ENCODE measurements at places on chromosomes 1 and 21. TPM values are rescaled to one million over a fixed set of nuclear protein-coding genes. Genes with fewer than 3 reads are reported as not detected.

FCN3 gene
- total RNA-seq, result not detected

CFAP45 gene
- total RNA-seq, result 3.0 TPM

GCSAML gene
- total RNA-seq, result 0.57 TPM

OR2T2 gene
- not detected for total RNA-seq

OR2M3 gene
- not detected for total RNA-seq

PLPP3 gene
- total RNA-seq, result 0.12 TPM

PLCH2 gene
- total RNA-seq, result 6.9 TPM

GPA33 gene
- not detected for total RNA-seq

TMEM52 gene
- 0.43 TPM for total RNA-seq

PLD5 gene
- total RNA-seq, result not detected

ALPL gene
- total RNA-seq, result not detected

RCOR3 gene
- 63.0 TPM for total RNA-seq

SEC16B gene
- not detected for total RNA-seq

- H3K36me3 ChIP-seq, result no peaks in the 10 kb centered on the region
- peaks cover 22% of the 10 kb centered on the region for H3K27me3 ChIP-seq
- no peaks in the 10 kb centered on the region for H3K4me1 ChIP-seq
These were observed 179.1 kb upstream of the BEND5 start for GRCh38 chr1:48955774-48956173.

DNA sequence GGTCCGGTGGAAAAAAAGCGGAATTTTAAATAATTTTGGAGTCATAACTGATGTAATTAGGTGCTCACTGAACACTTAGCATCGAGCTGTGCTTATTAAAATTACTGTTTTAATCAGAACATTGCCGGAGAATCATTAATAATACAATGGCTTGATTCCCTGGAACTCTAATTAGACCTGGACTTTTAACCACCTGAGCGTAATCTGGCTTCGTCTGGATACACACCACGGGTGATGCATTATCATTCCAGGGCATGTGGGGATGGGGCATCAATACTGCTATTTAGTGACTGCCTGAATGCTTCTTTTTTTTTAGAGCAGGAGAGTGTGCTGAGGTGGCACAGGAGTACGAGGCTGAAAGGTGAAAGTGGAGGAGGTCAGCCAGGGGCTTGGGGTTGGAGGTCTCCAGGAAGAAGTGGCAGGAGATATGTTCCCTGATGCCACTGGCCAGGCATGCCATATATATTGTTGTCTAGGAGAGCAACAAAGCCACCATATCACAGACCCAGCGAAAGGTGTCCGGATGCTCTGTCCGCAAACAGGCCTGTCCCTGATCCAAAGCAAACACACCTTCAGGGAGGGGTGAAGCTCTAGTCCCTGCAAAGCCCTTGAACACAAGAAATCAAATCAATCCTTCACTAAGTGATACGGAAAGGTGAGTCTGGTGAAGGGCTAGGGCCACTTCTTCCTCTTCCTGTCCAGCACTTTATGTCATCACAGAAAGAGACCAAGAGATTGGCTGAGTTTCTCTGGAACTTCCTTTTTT lies 125.2 kb downstream of the PLXNA2 start:
- H3K27me3 ChIP-seq, result peaks cover 19% of the 10 kb centered on the region
- no peak overlapping the region for H3K27ac ChIP-seq
- no peaks in the 10 kb centered on the region for H3K36me3 ChIP-seq

DNA sequence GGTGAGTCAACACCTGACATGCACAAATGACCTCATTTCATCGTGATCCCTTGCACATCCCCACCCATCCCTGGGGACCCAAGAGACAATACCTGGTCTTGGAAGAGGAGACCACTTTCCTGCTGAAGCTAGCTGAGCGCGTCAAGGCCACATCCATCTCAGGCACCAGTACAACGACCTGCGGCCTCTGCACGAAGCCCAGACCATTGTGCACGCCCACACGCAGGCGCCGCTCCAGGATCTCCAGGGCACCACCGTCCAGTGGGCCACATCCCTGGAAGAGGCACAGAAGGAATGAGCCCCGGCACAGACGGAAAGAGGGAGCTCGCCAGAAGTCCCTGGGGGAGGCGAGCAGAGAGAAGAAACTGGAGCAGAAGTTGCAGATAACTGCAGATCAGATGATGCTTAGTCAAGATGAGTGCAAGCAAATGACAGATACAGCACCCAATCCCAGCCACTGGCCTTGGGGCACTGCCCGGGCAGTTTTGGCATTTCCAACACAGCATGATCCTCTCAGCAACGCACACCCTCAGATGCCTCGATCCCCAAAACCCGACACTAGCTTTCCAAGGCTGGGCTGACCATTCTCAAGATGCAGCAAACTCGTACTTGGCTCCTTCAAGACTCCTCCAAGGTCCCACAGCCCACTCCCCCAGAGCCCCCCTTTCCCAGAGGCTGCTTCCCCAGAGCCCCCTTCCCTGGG lies 44.1 kb downstream of the NPHP4 start:
- no peak overlapping the region for H3K27ac ChIP-seq
- peaks cover 5% of the 10 kb centered on the region for H3K36me3 ChIP-seq
- H3K27me3 ChIP-seq, result no peaks in the 10 kb centered on the region
- H3K4me3 ChIP-seq, result no peak overlapping the region
- DNase-seq, result no peak

DNA sequence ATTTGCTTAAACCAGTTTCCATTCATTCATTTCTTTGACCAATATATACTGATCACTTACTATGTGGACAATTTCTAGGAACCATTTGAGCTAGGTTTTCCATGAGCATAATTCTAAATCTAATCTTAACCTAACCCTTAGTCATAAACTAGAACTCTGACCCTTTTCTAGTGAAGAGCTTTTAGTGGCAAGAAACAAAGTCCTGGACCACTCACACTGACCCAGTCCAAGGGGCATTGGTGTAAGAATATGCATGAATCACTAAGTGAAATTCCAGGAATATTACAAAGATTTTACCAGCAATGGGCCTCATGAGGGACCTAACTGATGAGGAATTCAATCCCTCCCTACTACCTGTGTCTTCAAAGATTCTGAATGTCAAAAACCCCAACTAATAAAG lies 40.6 kb upstream of the SLC2A1 start:
- no peak for DNase-seq
- H3K36me3 ChIP-seq, result no peaks in the 10 kb centered on the region
- no peak overlapping the region for H3K4me3 ChIP-seq
- no peak overlapping the region for H3K27ac ChIP-seq
- H3K27me3 ChIP-seq, result no peaks in the 10 kb centered on the region

DNA sequence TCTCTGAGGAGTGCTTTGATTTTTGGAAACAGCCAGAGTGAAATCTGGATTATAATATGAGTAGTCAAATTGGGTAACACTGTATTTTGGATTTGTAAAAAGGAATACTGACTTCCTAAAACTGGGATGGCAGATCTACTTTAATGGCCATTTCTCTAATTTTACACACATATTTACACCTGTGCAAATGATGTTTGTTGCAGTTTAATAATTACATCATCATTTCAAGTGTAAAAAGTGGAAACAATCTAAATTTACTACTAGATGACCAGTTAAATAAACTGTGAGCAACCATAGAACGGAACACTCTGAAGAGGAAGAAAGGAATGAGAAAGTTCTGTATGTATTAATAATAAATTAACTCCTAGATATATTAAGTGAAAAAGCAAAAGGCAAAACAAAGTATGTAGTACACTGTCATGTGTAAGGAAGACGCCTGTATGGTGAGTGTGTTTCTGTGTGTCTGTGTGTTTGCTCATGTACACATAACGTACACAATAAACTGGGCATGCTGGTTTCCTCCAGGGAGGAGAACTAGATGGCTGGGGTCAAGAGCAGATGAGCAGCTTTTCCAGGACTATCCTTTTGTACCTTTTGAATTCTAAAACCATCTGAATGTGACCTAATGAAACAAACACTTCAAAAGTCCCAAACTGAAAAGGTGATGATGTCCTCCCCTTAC lies 2.9 kb upstream of the RHEX start:
- H3K4me1 ChIP-seq, result peaks cover 14% of the 10 kb centered on the region
- H3K4me3 ChIP-seq, result no peak overlapping the region
- no peaks in the 10 kb centered on the region for H3K36me3 ChIP-seq
- no peak for DNase-seq
- peaks cover 19% of the 10 kb centered on the region for H3K27me3 ChIP-seq
- H3K27ac ChIP-seq, result no peak overlapping the region

GRCh38 chr1:28326515-28326914 lies 2.3 kb upstream of the MED18 start:
- DNase-seq, result no peak
- H3K27ac ChIP-seq, result no peak overlapping the region
- H3K36me3 ChIP-seq, result no peaks in the 10 kb centered on the region
- H3K4me1 ChIP-seq, result peaks cover 17% of the 10 kb centered on the region

DNA sequence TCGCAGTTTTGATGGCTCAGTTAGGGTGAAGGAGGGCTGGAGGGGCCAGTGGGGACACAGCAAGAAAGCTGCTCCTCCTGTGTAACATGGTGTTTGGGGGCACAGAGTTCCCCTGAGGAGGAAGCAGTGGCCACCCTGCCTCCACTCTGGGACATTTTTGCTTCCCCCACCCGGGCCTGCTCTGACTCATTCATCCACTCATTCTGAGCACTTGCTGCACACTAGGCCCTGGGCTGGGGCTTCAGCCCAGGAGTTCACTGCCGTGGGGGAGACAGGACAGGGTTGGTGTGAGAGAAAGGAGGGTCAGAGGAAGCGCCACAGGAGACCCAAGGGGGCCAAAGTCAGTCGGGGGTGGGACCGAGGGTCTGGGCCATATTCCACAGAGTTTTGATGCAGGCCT lies 41.4 kb upstream of the ACOT11 start:
- H3K4me1 ChIP-seq, result peaks cover 2% of the 10 kb centered on the region
- no peaks in the 10 kb centered on the region for H3K36me3 ChIP-seq
- H3K4me3 ChIP-seq, result no peak overlapping the region
- DNase-seq, result no peak

DNA sequence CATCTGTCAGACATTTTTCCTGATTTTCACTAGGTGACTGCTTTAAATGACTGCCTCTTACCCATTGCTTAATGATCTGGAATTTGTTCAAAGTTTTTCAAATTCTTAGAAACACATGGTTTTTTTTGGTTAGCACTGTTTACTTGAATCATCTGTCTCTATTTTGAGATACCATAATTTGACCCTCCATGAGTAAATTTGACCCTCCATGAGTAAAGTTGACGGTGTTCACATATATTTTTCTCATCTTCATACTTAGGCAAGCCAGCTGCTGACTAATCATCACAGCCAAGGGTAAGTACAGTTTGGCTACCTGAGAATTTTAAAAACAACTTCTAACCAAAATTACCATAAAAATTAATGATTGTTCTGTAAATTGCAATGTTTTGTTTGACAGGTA lies 586.5 kb downstream of the PTBP2 start:
- peaks cover 11% of the 10 kb centered on the region for H3K36me3 ChIP-seq
- H3K4me1 ChIP-seq, result no peaks in the 10 kb centered on the region
- no peak for DNase-seq
- no peaks in the 10 kb centered on the region for H3K27me3 ChIP-seq
- H3K4me3 ChIP-seq, result no peak overlapping the region
- H3K27ac ChIP-seq, result no peak overlapping the region

DNA sequence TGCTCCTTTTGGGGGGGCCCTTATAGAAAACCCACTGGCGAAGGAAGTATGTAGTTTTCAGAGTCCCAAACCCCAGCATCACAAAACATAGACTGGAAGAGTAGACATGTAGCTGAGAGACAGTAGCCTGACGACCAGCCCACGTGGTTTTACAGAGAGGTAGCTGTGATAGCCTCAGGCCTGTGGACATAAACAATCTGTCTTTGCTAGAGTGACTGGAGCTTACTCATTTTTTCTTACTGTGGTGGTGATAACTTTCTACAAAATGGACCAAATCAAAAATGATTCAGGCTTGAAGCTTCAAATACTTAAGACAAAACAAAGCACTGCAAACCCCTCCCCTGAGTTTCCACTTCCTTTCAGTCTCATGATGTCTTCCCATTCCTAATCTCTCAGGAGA lies 497.0 kb downstream of the RWDD3 start:
- H3K4me1 ChIP-seq, result no peaks in the 10 kb centered on the region
- no peak for DNase-seq
- H3K27ac ChIP-seq, result no peak overlapping the region
- H3K27me3 ChIP-seq, result no peaks in the 10 kb centered on the region

- no peak overlapping the region for H3K4me3 ChIP-seq
These were observed 19.9 kb downstream of the ZNF648 start for GRCh38 chr1:182041615-182042014.

DNA sequence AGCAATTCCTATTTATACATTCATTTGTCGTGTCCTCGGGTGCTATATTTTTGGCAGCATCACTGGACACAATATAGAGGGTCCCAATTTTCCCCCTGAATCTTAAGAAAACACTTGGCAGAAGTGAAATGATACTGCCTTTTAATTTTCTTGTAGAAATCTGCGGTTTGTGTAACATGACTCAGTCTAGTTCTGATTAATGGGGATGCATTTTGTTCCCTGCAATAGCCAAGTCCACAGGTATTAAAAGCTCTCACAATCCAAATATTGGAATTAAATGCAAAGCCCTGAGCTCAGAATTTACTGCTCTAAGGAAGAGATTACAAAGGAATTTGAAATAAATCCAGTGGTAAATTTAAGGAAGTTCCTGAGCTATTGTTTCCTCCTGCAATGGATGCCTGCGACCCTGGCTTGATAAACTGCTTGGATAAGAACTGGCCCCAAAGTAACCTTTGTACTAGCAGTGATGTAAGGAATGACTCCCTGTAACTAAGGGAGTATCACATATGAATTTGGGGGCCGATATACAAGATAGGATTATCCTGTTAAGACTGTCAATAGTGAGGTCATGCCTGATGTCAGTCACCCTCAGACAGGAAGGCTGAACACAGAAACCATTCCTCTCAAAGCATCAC lies 349.7 kb upstream of the C1orf87 start:
- H3K4me1 ChIP-seq, result no peaks in the 10 kb centered on the region
- H3K36me3 ChIP-seq, result no peaks in the 10 kb centered on the region
- no peaks in the 10 kb centered on the region for H3K27me3 ChIP-seq
- H3K27ac ChIP-seq, result no peak overlapping the region
- no peak overlapping the region for H3K4me3 ChIP-seq
- DNase-seq, result no peak

DNA sequence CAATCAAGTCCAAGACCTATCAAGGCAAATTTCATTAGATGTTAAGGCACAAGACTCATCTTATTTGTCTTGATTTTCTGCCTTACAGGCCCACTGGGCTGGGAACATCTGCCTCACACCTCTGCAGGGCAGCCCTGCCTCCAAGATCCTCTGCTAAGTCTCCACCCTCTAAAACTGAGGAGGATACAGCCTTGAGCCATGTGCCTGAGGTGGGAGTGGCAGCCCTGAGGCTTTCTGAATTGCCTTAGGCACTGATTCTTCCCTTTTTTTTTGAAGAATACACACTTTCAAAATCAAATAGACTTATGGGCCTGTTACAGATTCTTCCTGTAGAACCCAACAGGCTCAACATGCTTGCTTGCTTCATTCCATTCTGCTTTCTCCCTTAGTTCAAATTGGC lies 544.3 kb upstream of the ADAMTS5 start:
- no peak for DNase-seq
- H3K27ac ChIP-seq, result no peak overlapping the region
- H3K4me1 ChIP-seq, result no peaks in the 10 kb centered on the region
- H3K27me3 ChIP-seq, result no peaks in the 10 kb centered on the region
- H3K36me3 ChIP-seq, result no peaks in the 10 kb centered on the region

GRCh38 chr1:228804640-228805413 lies 69.5 kb downstream of the RHOU start:
- H3K36me3 ChIP-seq, result peaks cover 4% of the 10 kb centered on the region
- peak overlapping the region; percentile 69 for H3K4me3 ChIP-seq
- H3K27me3 ChIP-seq, result peaks cover 3% of the 10 kb centered on the region
- peak overlapping the region; percentile 19 for H3K27ac ChIP-seq

GRCh38 chr1:16612332-16613172 lies 812 bp downstream of the NBPF1 start:
- H3K27ac ChIP-seq, result no peak overlapping the region
- H3K36me3 ChIP-seq, result no peaks in the 10 kb centered on the region
- H3K27me3 ChIP-seq, result no peaks in the 10 kb centered on the region

- no peak within 1 kb of the TSS for H3K27ac ChIP-seq
- H3K4me1 ChIP-seq, result peaks cover 20% of the 10 kb centered on the region
- H3K36me3 ChIP-seq, result peaks cover 4% of the 10 kb centered on the region
- DNase-seq, result no peak
- peaks cover 4% of the 10 kb centered on the region for H3K27me3 ChIP-seq
These were observed at the start of the genes FAM229A and TSSK3 for GRCh38 chr1:32362474-32363313. FAM229A (minus strand) TSS chr1:32362485; CDS start chr1:32362091, 394 bp downstream. TSSK3 (plus strand) TSS chr1:32362539; CDS start chr1:32362702, 163 bp downstream.

Data from natural killer cell treated with Interleukin-12 subunit alpha and Interleukin-12 subunit beta and Interleukin-15 and Interleukin-18, amount 100 ng/mL, for 72 hours (primary cell).